ENCODE measurements at places on chromosomes 4 and X.

- no peak for DNase-seq
These were observed 17.2 kb downstream of the RXFP1 start for GRCh38 chr4:158538911-158539310.

- no peak for DNase-seq
These were observed 54.4 kb downstream of the HMX1 start for GRCh38 chr4:8817096-8817812.

GRCh38 chrX:38975368-38975942 is 174.2 kb downstream of the MID1IP1 start:
- no peak for DNase-seq

DNA sequence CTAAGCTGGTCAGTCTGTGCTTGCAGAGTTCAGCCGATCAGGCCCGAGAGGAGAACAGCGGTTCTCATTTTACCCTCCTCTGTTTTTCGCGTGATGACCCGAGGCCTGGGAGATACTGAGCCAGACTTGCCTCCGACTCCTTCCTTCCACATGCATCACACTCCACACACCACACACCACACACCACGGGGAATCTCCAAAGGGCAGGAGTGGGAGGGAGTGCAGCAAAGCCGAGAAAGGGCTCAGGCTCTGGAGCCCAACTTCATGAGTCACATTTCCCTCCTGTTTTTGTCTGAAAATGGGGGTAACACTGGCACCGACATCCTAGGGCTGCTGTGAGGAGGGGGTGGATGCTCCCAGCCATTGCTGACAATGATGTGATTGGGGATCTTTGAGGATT is 38.9 kb downstream of the TKTL1 start:
- DNase-seq = no peak

GRCh38 chrX:129718676-129719075 is 20.1 kb upstream of the XPNPEP2 start:
- DNase-seq = no peak

DNA sequence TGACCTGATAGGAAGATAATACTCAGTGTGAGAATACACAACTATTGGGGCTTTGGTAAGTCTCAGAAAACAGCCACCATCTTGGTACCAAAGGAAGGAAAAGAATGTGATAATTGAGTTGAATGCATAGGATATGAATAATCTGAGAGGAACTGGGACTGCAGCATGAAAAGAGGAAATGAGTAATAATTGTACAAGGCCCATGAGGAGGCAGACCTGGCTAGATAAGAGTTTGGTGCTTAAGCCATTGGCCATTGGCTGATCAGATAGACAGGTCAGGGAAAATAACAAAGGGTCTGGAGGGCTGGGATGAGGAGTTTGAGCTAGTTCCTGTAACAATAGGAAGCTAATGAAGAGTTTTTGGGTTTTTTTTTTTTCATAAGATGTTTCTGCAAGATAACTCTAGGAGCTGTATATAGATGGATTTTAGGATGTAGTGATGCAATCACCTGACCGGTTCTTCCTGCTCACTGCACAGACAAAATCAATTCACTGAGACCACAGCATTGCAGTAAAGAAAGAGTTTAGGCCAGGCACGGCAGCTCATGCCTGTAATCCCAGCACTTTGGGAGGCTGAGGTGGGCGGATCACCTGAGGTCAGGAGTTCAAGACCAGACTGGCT is 5.3 kb upstream of the TRMT2B start:
- DNase-seq = no peak

DNA sequence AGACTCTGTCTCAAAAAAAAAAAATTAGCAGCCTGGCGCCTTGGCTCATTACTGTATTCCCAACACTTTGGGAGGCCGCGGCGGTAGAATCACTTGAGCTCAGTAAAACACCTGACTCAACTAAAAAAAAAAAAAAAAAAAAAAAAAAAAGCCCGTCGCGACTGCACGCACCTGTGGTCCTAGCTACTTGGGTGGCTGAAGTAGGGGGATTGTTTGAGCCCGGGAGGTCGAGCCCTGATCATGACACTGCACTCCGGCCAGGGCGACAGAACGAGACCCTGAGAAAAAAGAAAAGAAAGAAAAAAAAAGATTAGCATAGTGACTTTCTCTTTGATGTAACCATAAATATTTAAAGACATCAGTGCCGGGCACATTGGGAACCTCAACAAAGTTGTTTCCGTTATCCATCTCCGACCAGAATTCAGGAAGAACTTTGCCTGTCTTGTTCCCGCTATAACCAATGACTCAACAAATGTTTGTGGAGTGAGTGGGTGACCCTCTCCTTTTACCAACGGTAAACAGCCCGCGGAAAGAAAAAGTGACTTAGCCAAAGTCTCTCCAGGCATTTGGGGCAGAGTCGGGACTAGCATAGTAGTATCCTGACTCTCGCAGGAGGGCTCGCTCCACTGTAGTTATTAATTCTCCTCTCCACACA is 553 bp upstream of the MED28 start:
- no peak for DNase-seq

- DNase-seq = no peak
These were observed 17.8 kb upstream of the RPL39 start for GRCh38 chrX:119809185-119809666.

DNA sequence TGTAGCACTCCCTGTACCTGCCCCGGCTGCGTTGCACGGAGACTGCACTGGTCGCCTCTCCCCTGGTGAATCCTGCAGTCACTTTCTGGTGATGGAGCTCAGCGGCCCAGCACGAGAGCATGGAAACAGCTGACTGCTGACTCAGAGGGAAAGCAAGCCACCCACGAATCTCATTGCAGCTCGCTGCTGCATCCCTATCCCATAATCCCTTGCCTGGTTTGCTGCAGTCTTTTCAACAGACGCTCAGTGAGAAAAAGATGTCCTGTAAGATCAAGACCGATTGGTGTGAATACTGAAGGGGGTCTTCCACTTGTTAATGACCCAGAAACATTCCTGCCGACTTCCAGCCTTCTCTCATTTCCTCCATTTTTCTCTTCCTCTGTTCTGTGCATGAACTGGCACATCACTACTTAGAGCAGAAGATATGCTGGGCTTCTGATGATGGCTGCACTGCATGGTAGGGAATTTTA is 52.9 kb downstream of the TRIM2 start:
- DNase-seq = no peak

- no peak for DNase-seq
These were observed 77.5 kb downstream of the AREG start for GRCh38 chr4:74522251-74522991.

- no peak for DNase-seq
These were observed 84.4 kb upstream of the FAT1 start for GRCh38 chr4:186807808-186808629.

GRCh38 chr4:130210864-130211263 is 1114.9 kb downstream of the C4orf33 start:
- DNase-seq = no peak

- DNase-seq = no peak
These were observed 16.7 kb downstream of the ATP5ME start for GRCh38 chr4:657338-657833.

GRCh38 chr4:26044524-26044923 is 130.5 kb downstream of the SMIM20 start:
- no peak for DNase-seq

GRCh38 chr4:154485127-154485773 is 6.3 kb downstream of the DCHS2 start:
- no peak for DNase-seq

GRCh38 chr4:41307638-41308037 is 50.9 kb downstream of the UCHL1 start:
- no peak for DNase-seq

DNA sequence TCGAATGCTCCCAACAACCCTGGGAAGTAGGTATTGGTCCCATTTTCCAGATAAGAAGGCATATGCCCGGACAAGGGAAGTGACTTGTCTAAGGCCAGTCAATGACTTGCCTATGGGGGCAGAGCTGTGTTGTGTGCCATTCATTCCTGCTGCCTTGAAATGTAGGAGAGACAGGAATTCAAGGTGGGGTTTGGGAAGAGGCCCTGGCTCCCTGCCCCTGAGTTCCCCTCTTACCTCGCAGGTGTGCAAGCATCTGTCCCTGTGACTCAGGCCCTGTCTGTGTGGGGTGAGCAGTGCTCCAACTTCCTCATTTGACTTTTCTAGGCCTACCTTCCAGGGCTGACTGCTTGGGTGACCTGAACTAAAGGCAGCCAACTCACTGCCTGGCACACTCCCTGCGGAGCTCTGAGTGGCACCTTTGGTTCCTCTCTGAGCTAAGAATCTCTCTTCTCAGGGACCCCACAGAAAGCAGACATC is 5.1 kb downstream of the EFNB1 start:
- DNase-seq = no peak

DNA sequence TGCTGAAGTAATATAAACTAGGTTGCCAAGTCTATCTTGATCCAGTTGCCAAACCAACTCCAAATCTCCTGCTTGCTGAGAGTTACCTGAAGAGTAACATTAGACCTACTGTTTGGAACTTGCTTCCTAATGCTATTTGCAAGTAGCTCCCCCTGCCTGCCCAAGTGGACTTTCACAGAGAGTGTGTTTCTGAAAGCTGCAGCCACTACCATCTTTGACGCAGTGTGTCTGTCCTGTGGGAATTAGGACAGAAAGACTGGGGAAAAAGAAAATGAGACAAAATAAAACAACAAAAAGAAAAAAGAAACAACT is 195.0 kb upstream of the HS3ST1 start:
- DNase-seq = no peak

- no peak for DNase-seq
These were observed 607.9 kb downstream of the GLUD2 start for GRCh38 chrX:121655276-121655675.

DNA sequence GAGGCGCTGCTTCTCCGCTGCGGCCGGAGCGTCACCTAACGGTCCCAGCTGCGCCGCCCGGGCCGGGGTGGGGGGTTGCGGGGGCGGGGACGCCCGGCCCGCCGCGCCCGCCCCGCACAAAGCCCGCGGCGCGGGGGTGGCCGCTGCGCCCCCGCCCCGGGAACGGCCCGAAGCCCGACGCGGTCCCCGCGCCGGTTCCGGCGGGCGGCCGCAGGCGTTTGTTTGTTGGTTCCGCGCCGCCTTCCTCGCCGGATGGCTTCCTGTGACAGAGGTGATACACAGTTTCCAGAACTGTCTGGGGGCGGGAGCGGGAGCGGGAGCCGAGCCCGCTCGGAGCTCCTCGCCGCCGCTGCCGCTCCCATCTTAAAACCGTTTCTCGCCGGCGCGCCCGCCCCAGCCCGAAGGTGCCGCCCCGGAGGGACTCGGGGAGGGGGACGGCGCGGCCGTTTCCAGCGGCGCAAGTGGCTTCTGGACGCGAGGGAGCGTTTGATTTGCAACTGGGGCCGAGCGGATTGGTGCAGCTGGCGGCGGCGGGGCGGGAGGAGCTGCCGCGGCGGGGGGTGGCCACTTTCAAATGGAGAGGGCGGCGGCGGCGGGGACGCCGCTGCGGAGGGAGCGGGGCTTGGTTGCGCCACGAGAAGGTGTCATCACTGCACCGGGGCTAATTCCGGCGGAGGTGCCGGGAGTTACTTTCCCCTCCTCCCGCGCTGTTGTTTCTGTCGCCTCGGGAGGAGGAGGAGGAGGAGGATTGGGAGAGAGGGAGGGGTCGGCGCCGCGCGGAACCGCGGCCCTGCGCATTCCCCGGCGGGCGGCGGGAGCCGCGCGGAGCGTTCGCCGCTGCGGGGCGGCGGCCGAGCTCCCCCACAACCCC is 2.3 kb downstream of the JADE1 start:
- DNase-seq = peak; percentile 82

Data from hematopoietic multipotent progenitor cell treated with erythropoietin and hydrocortisone succinate and interleukin-3 and kit ligand, for 15 days (in vitro differentiated cells).